ENCODE measurements at places on chromosomes 3 and 15.

GRCh38 chr15:70768257-70768883 lies 5.0 kb upstream of the UACA start:
- no peak for DNase-seq

DNA sequence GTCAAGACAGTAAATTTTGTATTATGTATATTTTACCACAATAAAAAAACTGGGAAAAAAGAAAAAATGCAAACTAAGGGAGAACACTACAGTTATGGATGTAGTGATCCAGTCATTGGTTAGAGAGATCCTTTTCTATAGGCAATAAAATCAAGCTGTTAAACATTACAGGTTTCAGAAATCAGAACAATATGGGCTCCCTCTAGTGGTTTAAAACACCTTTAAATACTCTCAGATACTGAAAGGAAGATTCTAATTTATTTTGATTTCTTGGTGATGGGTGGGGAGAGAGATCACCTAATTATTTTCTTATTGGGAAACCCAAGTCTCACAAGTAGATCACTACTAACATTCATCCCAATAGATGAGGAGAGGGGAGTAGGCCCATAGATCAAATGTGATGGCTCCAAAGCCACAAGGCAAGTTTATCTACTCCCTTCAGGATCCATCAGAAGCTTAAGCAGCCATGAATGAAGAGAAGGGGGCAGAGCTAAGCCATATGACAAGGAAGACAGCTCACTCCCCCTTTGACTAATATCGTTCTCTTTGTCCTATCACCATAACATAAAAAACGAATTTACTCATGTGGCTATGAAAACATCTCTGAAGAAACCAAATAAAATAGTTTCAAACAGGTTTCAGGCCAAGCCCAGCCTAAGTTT lies 118.6 kb downstream of the ANO10 start:
- peak; percentile 15 for DNase-seq

- DNase-seq: no peak
These were observed 217.7 kb upstream of the CGNL1 start for GRCh38 chr15:57158589-57158988.

GRCh38 chr15:93800805-93801204 lies 430.6 kb upstream of the MCTP2 start:
- DNase-seq: no peak

DNA sequence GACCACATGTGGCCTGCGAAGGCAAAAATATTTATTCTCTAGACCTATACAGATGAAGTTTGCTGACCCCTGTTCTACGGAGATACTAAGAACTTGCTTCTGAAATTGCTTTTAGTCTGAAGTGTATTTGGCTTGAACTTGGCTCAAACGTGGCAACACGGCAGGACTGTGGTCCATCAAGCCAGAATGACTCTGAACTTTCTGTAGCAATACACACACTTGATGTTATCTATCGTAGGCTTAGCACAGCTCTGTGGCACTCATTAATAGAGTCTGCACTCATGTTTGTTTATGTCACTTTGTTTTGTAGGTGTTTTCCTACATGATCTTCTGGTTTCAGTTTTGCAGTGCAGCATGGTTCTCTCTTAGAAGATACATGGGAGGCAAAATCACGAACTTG lies 298.1 kb downstream of the ADAMTS17 start:
- no peak for DNase-seq

Data from HepG2 (cell line).